Caki2 (cell line): ENCODE measurements at places on chromosomes 12 and 14. TPM values are rescaled to one million over a fixed set of nuclear protein-coding genes. Genes with fewer than 3 reads are reported as not detected.

GRCh38 chr14:57486767-57487379 lies 6.8 kb downstream of the CCDC198 start:
- peak; percentile 49 for DNase-seq

- no peak for DNase-seq
Observed at GRCh38 chr14:85602345-85602744, 72.4 kb downstream of the FLRT2 start.

DNA sequence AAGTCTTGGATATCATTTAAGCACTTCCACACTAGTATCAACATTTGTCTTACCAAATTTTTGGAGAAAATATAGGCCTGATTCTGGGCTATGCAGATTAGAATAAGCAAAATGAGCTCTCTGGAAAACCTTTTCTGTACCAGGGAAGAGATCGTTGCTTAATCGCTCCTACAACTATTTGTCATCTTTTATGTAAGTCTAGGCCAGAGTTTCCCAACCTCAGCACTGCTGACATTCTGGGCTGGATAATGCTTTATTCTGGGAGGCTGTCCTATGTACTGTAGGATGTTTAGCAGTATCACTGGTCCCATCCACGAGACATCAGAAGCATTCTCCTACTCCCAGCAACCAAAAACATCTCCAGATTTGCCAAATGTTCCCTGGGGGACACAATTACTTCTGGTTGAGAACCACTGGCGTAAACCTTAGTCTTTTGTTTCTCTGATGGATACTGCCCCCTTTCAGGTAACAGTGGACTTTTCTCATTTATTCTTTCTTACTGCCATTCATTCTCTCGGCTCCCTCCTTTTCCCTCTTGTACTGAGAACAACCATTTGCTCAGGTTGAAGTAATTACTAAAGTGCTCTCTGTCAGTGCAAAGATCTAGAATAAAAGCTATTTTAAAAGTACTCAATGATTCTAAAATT lies 316.9 kb upstream of the E2F7 start:
- no peak for DNase-seq

- DNase-seq = no peak
Observed at GRCh38 chr12:4225571-4225970, 48.0 kb upstream of the CCND2 start.

GRCh38 chr12:109430244-109430643 lies 46.9 kb downstream of the KCTD10 start:
- DNase-seq = no peak

DNA sequence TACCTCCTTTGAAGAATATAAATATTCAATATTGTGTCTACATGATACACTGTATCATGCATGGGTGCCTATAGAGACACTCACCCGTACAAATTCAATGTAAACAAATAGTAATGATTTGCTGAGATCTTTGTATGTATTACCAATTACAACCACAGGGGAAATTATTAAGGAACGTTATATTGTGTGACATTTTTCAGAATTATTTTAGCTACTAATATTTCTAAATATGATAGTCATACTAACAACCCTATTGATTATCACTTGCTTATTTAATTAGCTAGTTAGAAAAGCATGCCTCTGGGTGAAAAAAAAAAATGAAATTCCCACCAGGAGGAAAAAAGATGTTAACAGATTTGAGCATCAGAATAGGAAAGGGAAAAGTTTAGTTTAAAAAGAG lies 2.1 kb downstream of the SOX5 start:
- no peak for DNase-seq

- peak; percentile 72 for DNase-seq
Observed at GRCh38 chr12:55736780-55737580, 5.9 kb upstream of the GDF11 start.

GRCh38 chr14:81247271-81247766 lies 26.6 kb upstream of the GTF2A1 start:
- DNase-seq = peak; percentile 41

- DNase-seq = no peak
Observed at GRCh38 chr14:66293533-66294105, 192.6 kb upstream of the CCDC196 start.

DNA sequence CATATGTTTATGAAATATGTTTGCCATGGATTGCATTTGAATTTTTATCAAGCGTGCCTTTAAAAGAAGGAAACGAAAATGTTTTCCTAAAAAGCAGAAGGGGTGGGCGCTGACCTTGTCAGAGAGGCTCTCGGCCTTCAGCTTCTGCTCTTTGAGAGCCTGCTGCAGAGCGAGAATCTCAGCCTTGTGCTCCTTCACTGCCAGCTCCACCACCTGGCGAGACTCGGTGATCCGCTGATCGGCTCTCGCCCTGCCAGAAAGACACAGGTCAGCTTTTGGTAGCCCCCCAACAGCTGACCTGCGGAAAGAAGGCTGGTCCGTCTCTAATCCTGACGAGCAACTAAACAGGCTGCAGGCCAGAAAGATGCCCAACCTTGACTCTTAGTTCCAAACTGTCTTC lies 62.4 kb downstream of the PRKAB1 start:
- no peak for DNase-seq

DNA sequence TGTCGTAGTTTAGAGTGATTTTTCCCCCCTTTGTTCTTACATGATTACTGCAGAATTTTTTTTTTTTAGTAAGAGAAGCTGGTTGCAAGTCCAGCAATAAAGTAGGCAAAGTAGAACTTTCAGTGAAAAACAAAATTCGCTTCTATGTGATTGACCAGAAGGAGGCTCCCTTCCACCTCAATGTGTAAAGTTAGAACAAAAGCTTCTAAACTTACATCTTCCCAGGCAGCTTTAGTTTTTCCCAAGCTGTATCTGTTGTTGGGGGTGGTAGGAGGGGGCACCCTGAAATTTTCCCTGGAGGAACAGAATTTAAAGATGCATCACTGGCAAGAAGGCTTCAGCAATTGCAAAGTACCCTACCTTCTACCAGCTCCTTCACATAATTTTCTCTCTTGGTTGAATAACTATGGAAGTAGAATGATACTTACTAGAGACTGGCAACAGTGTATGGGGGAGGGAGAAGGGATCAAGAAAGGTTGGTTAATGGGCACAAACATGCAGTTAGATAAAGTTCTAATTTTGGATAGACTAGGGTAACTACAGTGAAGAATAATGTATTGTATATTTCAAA lies 87.3 kb upstream of the E2F7 start:
- peak; percentile 9 for DNase-seq

- DNase-seq = no peak
Observed at GRCh38 chr12:108839890-108840230, 17.5 kb downstream of the SSH1 start.

- peak; percentile 86 for DNase-seq
Observed at GRCh38 chr14:92759300-92759678, 10.9 kb upstream of the LGMN start.

GRCh38 chr12:6124411-6125309 lies at the start of gene VWF:
Gene VWF (minus strand): TSS chr12:6124670. CDS start chr12:6123196, 1,474 bp downstream.
- no peak for DNase-seq

GRCh38 chr12:30932881-30933280 lies 6.3 kb downstream of the TSPAN11 start:
- DNase-seq = no peak

DNA sequence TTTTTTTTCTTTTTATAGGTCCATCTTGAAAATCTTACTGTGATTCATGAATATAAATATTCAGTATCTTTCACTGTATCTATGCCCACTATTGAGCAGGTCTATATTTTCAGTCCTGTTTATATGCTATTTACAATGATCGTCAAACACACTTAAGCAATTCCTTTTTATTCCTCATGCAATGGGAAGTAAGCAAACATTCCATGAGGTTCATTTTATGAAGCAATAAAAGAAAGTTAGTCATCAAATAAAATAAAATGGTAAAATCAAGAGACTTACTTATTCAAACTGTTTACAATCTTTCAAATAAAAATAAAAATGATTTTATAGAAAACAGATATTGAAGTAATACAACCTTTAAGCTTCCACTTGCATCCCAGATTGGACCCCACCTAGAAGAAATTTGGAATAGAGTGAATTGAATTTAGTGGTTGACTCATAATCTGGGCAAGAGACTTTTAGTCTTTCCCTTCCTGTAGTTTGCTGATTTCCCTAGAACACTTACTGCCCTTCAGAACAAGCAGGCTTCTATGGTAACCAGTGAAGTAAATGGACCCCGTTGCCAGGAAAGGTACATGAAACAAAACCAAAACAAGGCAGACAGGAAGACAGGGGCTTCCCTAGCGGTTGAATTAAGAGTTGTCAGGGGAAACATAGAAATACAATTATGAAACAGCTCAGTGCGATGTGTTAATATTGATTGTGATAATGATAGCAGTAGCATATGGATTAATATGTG lies 241.0 kb upstream of the ATP2B1 start:
- DNase-seq = no peak

- DNase-seq = no peak
Observed at GRCh38 chr14:88196116-88196890, 126.8 kb downstream of the KCNK10 start.

GRCh38 chr12:8987163-8987562 lies 2.2 kb upstream of the KLRG1 start:
- DNase-seq = no peak

- no peak for DNase-seq
Observed at GRCh38 chr12:125512541-125513298, 447.5 kb downstream of the AACS start.

DNA sequence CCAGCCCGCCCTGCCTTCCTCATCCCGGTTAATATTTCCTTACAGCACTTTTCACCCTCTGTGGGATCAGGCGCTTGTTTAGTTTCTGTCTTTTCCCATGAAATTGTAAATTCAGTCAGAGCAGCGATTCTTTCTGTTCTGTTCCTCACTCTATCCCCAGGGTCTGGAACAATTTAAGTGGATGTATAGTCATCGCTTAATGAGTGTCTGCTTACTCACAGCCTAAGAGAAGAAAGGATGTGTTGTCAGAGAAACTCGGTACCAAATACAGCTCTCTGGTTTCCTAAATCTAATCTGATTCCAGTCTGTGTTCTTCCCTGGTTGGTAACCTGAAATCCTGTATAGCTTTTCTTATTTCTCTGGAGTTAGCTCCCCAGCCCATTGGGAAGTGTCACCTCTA lies 44.9 kb downstream of the FOS start:
- DNase-seq = no peak

GRCh38 chr14:38848243-38848935 lies 254.6 kb downstream of the SEC23A start:
- DNase-seq = no peak

DNA sequence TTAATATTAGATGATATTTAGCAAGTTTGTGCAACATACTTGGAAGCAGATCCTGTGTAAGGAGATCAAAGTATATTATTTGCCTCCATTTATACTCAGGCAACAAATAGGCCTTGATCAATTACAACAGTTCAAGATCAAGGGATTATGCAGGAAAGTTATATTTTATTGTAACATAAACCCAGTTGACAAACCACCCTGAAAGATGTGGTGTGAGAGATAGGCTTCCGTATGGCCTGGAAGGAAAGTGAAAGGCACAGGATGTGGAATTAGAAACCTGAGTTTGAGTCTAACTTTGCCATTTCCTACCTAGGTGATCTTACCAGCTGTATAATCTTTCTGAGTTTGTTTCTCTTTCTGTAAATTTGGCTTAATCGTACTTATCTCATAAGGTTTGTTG lies 284.1 kb downstream of the BMP4 start:
- DNase-seq = no peak

GRCh38 chr12:53197011-53197640 lies 9.9 kb downstream of the ITGB7 start:
- DNase-seq = no peak

GRCh38 chr12:48125985-48126384 lies 6.8 kb downstream of the PFKM start:
- DNase-seq = no peak

DNA sequence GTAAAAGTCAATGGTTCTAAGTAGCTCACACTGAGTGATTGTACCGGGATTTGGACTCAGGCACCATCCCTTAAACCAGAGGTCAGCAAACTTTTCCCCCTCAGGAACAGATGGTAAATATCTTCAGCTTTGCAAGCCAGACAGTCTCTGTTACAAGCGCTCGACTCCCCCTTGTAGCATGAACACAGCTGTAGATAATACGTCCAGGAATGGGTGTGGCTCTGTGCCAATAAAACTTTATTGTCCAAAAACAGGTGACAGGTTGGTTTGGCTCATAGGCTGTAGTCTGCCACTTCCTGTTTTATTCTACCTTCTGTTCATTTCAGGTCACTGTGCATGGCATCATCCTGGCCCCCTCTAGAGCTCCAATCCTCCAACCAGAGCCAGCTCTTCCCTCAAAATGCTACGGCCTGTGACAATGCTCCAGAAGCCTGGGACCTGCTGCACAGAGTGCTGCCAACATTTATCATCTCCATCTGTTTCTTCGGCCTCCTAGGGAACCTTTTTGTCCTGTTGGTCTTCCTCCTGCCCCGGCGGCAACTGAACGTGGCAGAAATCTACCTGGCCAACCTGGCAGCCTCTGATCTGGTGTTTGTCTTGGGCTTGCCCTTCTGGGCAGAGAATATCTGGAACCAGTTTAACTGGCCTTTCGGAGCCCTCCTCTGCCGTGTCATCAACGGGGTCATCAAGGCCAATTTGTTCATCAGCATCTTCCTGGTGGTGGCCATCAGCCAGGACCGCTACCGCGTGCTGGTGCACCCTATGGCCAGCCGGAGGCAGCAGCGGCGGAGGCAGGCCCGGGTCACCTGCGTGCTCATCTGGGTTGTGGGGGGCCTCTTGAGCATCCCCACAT lies 7.6 kb downstream of the BDKRB1 start:
- DNase-seq = no peak

DNA sequence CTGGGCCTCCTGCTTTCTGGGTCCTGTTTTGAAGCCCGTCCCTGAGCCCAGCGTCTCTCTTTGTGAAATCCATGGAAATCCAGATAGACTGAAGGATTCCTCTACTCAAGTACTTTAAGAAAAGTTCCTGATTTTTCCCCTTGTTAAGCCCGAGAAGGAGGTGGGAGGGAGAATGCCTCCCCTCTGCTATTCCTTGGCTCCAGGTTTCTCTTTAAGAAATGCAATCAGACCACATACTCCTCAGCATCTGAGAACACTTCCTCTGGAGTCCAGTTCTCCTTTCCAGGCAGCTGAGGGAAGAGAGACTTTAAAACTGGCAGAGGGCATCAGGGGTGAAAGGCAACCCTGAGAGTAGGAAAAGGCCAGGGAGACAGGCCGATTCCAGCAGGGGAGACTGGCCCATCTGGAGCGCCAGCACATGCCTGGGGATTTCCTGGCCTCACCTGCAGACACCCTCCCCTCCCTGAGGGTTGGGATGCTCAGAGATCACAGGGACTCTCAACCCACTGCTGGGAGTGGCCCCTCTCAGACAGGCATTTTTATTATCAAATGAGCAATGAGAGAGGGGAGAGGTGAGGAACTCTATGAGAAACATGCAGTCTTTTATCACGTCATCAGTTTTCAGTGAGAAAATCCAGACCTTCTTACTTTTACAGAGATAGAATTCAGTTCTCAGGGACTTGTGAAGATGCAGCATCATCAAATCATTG lies 2.0 kb upstream of the EMP1 start:
- DNase-seq = no peak

The SERPINA1 gene
- 0.24 and 1.1 TPM in 2 replicates for total RNA-seq

The CFAP251 gene
- 10.8 and 12.3 TPM in 2 replicates for total RNA-seq

The HDAC7 gene
- total RNA-seq = 10.9 and 12.4 TPM in 2 replicates

The OTX2 gene
- not detected in 2 replicates for total RNA-seq

The PZP gene
- total RNA-seq = not detected in 2 replicates

The GYS2 gene
- not detected in 2 replicates for total RNA-seq

The NPFF gene
- total RNA-seq = not detected in 2 replicates

The CKB gene
- total RNA-seq = 14.8 and 25.2 TPM in 2 replicates

The ST8SIA1 gene
- total RNA-seq = not detected in 2 replicates

The TSPAN8 gene
- total RNA-seq = 0.84 TPM in 1 of 2 replicates, not detected in the other

The GAS2L3 gene
- total RNA-seq = 16.3 and 25.8 TPM in 2 replicates

The LBHD2 gene
- total RNA-seq = 7.5 TPM in 1 of 2 replicates, not detected in the other
